ENCODE measurements at places on chromosomes 5 and 9.

DNA sequence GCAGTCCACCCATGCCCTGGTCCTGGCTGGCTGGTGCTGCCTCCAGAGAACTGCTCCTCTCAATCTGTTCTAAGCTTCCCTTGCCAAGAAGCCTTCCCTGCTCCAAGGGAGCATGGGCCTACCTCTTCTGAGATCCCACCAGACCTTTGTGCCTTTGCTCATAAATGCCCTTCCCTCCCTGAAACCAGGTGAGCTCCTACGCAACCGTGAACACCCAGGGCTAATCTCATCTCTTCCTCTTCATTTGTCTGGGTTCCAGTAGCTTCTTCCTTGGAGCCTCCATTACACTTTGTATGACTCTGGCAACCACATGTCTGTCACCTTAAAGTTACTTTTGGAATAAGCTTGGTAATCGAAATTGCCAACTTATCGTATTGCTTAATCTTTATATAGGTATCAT lies 270.6 kb downstream of the PBX3 start:
- no peak for DNase-seq

- DNase-seq: no peak
These were observed 548.5 kb downstream of the MTRR start for GRCh38 chr5:8417316-8418048.

GRCh38 chr5:107805824-107806223 lies 135.1 kb upstream of the EFNA5 start:
- no peak for DNase-seq

DNA sequence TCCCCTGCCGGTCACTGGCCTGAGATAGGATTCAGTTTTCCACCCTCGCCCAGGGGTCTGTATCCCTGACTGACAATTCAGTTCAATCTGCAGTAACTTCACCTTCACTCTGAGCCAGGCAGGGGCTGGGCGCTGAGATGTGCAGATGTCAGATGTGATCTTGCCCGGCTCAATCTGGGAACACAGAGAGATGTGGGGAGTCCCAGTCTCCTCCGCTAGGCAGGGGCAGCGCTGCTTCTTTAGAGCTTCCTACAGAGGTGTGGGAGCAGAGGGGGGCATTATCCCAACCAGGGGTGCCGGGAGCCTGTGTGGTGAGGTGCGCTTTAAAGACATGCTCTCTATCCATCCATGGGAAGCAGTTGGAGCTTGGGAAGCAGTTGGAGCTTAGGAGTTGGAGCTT lies 14.6 kb downstream of the TMOD1 start:
- no peak for DNase-seq

DNA sequence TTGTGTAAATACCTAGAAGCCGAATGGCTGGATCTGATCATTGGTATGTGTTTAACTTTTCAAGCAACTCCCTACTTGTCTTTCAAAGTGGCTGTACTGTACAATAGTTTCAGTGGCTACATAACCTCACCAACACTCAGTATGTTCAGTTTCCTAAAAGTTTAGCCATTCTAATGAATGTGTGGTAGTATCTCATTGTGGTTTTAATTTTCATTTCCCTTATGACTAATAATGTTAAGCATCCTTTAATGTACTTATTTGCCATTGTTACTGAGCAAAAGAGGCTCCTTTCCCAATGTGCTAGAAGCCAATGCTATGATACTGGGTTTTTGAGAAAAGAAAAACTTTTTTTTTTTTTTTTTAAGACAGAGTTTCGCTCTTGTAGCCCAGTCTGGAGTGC lies 27.8 kb upstream of the ALDOB start:
- no peak for DNase-seq

DNA sequence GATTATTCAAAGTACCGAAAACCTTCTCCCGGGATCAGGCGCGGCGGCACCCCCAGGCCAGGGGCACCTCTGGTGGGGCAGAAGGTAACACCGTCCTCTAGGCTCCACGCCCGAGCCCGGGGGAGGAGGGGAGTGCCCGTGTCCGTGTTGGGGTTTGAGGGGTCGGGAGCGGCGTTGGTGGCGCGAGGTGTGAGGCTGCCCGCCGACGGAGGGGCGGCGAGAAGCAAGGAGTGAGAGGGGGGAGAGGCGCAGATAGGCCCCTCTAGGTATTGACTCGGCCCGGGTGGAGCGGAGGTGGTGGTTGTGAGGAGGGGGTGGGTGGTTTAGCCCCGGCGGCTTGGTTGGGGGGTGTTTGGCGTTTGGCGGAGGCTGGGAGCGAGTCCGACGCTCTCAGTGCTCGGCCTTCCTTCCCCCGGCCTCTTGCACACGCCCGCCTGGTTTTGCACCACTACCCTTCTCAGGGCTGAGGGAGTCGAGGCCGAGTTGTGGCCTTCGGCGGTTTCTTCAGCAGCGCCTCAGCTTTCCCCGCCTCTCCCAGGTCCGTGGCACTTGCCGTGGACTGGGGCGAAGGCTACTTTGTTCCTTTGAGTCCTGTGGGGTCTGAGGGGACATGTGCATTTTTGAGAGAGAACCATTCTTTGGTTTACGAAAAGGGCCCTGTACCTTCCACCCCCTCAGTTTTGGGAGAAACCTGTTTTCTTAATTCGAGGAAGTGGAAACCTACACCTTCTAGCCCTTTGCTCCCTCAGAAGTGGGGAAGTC lies 450 bp downstream of the GPBP1 start:
- no peak for DNase-seq

DNA sequence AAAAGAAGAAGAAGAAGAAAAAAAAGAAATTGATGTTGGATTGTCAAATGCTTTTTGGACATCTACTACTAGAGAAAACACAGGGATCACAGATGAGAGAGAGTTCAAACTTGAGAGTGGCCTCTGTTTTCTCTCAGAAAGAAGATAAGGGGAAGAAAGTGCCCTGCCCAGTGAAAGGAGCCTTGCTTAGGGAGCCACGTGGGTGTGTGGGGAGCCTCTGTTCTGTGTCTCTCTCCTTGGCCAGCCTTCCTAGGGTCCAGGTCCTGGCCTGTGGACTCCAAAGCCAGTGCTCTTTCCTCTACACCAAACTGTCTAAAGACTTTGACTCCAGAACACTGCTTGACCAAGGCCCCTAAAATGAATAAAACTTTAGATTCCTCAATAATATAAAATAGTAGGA lies 22.0 kb upstream of the COL15A1 start:
- no peak for DNase-seq

DNA sequence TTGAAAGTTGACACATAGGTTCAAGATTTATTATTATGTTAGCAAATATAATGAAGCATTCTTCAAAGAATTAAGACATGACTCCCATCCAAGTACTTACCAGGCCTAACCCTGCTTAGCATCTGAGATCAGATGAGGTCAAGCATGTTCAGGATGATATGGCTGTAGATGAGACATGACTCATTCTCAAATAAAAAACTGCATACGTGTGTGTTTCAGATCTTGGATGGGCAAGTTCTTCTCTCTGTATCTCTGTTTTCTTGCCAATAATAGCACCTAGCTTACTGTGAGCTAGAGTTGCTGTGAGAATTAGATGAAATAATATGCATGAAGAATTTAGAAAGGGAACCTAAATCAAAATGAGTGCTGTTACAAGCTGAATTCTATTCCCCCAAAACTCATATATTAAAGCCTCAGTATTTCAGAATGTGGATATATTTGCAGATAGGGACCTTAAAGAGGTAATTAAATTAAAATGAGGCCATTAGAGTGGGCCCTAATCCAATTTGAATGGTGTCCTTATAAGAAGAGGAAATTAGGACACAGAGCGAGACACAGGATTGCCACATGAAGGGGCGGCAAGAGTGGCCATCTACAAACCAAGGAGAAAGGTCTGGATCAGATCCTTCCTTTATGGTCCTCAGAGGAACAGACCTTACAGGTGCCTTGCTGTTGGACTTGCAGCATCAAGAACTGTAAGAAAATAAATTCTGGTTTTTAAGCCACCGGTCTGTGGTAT lies 146.2 kb downstream of the MARCHF11 start:
- no peak for DNase-seq

GRCh38 chr5:103808464-103809106 lies 246.0 kb upstream of the NUDT12 start:
- no peak for DNase-seq

- DNase-seq: no peak
These were observed 55.7 kb downstream of the GLIS3 start for GRCh38 chr9:4243877-4244812.

DNA sequence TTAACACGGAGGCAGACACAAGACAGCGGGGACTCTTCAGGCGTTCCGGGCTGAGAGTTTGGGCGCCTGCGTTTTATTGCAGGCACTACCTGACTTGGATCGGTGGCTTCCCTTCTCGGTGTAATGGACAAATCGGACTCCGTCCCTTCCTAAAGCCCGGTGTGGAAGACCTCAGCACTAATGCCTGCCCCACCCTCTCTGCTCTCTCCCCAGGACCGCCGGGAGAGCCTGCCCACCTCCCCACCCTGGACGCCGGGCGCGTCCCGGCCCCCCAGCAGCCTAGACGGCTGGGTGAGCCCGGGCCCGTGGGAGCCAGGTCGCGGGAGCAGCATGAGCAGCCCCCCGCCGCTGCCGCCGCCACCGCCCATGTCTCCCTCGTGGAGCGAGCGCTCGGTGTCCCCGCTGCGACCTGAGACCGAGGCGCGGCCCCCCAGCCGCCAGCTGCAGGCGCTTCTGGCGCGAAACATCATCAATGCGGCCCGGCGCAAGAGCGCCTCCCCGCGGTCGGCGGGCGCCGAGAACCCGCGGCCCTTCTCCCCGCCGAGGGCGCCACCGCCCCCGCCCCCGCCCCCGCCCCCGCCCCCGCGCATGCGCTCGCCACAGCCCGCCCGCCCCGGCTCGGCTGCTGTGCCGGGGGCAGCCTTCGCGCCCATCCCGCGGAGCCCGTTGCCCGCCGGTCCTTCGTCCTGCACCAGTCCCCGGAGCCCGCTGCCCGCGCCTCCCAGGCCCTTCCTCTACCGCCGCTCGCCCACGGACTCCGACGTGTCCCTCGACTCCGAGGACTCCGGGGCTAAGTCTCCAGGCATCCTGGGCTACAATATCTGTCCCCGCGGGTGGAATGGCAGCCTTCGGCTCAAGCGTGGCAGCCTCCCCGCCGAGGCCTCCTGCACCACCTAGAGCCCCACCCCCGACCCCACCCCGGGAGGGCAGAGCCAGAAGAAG lies 4.6 kb upstream of the MYOZ3 start:
- DNase-seq: peak; percentile 70

DNA sequence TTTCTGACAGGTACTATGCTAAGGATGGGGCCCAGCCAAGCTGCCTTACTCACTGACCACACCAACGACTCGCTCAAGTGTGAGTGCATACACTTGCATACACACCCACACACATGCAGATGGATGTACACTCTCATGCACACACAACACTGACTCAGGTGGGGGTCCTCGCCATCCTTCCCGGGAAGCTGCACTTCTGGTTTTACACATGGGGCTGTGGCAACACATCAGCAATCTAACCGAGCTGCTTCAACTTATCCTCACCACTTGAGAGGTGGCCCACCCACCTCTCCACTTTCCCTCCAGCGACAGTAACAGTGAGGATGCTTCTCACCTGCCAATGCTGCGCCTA lies 67.2 kb upstream of the SLC25A51 start:
- no peak for DNase-seq

DNA sequence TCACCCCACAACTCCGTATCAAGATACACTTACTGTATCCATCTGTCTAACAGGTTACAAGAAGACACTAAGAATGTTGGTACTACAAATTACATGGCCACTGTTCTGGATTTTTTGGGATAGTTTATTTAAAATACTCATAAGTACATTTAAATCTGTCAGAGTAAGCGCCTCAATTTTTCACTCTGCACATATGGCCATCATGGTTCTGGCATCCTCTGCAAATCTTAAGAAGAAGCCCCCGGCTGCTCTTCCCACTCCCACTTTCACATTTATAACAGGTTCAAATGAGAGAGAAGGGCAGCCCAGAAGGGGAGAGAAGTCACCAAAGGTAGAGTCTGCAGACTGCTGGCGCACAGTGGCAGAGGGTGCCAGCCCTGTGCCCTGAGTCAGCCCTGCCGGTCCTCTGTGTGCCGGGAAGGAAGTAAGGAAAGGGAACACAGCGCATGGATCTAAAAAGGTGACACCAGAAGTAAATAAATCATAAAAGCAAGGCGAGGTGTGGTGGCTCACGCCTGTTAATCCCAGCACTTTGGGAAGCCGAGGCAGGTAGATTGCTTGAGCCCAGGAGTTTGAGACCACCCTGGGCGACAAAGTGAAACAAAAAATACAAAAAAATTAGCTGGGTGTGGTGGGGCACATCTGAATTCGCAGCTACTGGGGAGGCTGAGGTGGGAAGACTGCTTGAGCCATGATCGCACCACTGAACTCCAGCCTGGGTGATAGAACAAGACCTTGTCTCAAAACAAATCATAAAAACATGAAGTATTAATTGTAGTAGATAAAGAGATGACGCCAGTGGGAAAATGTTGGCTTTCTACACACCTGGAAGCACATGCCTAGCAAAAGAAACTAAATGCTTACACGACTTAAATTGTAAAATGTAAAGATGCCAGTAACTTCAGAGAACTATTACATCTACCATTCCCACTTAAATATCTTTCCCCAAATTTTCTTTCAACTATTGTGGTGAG lies 30.0 kb downstream of the RNF130 start:
- DNase-seq: no peak

- no peak for DNase-seq
These were observed 163.2 kb upstream of the S1PR3 start for GRCh38 chr9:88828018-88828417.

GRCh38 chr5:172144931-172145869 lies 42.8 kb downstream of the STK10 start:
- no peak for DNase-seq

DNA sequence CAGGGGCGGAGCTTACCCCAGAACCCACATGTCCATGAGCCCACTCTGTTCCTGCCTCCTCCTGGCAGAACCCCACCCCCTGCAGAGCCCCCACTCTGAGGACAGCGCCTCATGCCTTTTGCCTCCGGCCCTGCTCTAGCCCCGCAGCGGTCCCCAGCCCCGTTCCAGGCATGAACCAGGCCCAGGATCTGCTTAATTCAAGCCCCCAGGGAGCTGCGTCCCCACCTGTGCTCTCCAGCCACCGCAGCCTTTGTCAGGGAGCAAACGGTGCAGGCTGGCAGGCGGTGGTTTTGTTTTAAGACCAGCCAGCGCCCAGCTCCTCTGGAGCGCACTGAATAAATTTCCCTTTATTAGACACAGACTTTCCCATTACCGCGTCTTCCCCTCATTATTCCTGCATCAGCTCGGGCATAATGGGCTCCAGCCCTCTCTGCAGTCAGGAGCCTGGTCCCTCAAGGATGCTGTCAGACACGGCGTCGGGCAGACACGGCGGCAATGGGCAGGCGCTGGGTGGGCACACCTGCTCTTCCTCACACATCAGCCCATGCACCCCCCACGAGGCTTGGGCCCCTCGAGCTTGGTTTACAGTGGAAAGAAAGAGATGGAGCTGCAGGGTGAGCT lies 137.6 kb downstream of the OLFM1 start:
- DNase-seq: no peak

Data from stimulated activated CD4-positive, alpha-beta T cell treated with anti-CD3 and anti-CD28 coated beads, Interleukin-4, amount 100 ng/mL, for 4 hours (primary cell).